EH (cell line): ENCODE measurements at places on chromosomes 11 and 22.
A peak's percentile ranks its signal among the peaks of the same experiment; 100 is the strongest.

DNA sequence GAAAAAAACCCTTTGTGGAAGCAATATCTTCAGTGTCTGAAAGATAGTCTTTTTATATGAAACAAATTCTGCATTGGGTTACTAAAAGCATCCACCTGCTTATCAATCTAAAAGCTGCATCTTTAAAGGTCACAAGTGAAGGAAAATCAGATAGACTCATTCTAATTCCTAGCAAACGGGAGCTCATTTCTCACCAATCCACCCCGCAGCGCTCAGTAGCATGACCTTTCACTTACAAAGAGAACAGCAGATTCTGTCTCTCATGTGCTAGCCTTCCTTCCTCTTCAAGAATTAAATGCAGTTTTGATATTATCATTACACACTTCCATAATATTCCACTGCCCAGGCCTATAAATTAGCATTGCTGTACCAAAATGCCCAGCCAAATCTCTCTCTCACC is 212.9 kb downstream of the CADM1 start:
- DNase-seq, result no peak

- DNase-seq, result no peak
Measured at GRCh38 chr22:19982991-19983578, 33.5 kb downstream of the ARVCF start.

GRCh38 chr11:134701564-134702165 is 289.6 kb upstream of the B3GAT1 start:
- no peak for DNase-seq

DNA sequence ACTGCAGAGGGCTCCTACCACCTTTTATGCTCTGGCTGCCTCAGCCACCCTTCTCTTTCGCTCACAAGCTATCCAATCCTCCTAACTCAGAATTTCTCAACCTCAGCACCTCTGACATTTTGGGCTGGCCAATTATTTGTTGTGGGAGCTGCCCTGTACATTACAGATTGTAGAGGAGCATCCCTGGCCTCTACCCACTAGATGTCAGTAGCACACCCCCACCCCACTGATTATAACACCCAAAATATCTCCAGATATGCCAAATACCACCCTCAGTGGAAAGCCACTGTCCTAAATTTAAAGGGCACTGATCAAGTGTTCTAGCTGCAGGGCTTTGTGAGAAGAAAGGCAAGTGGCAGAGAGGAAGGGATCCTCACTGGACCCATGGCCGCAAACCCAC is 443.1 kb downstream of the SOX6 start:
- DNase-seq, result no peak

DNA sequence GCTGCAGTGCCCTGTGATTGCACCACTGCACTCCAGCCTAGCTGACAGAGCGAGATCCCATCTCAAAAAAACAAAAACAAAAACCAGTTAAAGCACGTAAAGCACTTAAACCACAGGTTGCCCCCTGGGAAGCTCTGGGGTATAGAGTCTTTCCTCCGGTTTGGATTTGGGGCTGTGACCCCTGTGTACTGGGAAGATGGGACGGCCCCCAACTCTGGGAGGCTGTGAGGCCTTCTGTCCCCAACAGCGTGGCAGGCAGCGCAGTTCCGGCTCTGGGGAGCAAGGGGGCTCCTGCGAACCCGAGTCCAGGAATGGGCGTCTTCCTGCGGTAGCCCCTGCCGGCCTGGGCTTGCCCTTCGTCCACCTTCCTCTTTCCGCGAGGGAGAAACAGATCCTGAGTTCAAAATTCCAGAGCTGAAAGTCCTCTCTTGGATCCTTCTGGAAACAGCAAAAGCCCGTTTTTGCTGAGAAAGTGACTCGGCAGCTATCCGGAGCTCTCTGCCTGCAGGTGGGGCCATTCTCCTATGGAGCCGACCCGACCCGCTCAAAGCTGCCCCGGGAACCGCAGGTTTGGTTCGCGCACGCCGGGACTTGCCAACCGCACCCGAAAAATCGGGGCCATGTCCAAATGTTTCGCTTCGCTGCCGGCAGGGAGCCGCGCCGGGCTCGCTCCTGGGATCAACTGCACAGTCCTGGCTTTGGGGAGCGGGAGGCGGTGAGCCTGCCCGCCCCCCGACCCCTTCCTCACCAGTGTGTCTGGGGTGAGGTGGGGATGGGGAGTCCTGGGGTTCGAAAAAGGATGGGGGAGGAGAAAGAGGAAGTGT is 36.3 kb upstream of the POLA2 start:
- DNase-seq, result peak; percentile 63

- no peak for DNase-seq
Measured at GRCh38 chr11:110077346-110077745, 15.8 kb upstream of the ZC3H12C start.

DNA sequence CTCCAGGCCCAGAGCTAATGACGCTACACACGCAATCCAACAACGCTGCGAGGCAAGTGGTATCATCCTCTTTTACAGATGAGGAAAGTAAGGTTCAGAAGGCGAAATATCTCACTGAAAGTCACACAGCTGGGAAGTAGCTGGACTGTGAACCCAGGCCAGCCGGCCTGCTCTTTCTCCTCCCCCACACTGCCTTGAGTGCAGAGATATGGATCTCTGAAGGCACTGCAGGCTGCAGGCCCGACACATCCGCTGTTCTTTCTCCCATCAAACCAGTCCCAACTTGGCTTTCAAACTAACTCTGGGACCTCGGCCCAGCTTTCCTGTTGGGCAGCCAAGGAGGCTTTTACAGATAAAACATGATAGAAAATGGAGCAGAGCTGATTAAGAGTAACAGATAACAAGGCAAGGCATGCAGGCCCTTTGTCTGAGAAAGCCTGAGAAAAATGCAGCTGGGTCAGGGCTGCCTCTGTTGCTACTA is 64.0 kb upstream of the PTPRJ start:
- DNase-seq, result no peak

GRCh38 chr11:66744485-66745355 is 15.7 kb upstream of the SPTBN2 start:
- DNase-seq, result peak; percentile 74

DNA sequence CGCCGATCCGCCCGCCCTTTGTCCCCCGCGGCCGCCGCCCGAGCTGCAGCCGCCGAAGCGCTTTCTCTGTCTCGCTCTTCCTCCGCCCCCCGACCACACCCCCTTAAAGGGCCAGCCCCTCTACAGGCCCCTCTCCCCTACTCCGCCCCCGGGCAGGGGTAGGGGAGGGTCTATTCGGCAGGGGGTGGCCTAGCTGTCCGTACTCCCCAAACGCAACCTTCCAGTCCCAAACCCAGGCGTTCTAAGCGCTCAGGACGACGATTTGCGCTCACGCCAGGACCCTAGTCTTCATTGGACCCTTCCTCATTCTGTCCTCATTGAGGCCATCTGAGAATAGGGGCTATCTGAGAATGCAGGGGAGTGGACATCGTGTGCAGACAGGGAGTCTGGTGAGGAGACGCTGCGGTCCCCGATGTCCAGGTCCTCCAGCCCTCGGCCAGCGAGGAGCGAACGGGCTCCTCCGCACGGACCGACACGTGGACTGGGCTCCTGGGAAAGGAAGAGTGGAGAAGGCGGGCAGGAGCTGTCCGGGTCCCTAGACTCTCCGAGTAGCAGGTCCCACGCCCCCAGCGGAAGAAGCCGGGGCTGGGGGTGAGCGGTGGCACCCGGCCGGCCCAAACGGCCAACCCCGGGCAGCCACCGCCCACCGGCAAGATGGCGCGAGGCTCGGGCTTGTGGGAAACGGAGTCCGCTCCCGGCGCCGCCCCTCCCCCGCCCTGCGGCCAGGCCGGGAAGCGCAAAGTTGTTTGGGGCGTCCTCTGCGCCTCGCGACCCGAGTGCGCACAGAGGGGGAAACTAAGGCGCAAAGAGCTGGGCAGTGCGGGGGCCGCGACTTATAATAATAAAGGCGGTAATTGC is at the start of gene PPP1R14B:
TSS of gene PPP1R14B (minus strand) at position 73 of the 858 bp plus-strand sequence. CDS start 270 bp downstream, outside the sequence.
- peak; percentile 90 for DNase-seq

DNA sequence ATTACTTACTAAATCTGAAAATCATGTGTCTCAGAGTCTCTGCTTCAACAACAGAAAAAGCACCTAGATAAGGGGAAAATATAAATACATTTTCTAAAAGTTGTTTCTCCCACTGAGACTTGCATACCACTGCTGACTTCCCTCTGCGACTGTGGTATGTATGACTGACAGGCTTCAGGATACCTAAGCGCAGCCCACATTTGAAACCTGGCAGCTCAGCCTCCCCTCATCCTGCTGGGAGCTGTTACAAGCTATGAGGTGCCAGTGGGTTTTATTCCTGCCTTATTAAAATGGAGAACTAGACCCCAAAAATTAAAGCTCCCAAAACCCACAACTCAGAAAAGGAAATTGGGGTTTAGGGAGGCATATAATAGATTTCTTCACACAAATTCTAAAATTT is 133.6 kb downstream of the RAB38 start:
- DNase-seq, result no peak

GRCh38 chr11:11513422-11513821 is 108.4 kb downstream of the GALNT18 start:
- DNase-seq, result peak; percentile 17
